ENCODE measurements at places on chromosomes 2 and 18.

- DNase-seq, result peak; percentile 33
Observed at GRCh38 chr2:63853527-63854310, 12.0 kb downstream of the UGP2 start.

DNA sequence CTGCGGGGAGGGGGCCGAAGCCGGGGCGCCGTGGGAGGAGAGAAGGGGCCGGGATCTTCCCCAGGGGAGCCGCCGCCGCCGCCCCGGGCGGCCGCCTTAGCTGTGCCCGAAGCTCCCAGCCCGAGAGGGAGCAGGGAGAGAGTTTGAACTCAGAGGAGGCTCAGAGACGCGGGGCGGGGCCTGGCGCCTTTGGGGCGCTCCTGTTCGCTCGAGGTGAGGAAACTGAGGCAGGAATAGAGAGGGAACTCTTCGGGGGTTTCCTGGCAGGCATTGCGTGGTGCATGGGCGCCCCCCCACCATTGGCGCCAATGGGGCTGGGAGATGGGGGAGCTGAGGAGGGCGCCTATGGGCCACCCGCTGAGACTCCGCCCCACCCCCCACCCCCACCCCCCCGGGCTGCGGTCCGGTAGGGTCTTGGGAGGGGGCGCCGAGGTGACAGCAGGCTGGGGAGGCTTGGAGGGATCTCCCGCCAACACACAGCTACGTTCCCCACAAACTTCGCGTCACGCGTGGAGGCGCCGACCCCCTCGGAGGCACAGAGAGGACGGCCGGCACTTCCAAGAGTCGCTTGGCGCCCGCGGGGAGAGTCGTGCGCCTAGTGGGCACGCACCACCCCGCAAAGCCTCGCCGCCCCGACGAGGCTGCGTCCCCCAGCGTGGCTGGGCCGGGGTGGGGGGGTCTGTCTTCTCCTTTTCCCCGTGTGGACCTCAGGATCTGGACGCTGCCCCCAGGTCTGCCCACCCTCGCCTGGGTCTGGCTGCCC is 680 bp downstream of the CTDSP1 start:
- peak; percentile 37 for DNase-seq

GRCh38 chr2:16094811-16095210 is 154.5 kb downstream of the MYCN start:
- no peak for DNase-seq

DNA sequence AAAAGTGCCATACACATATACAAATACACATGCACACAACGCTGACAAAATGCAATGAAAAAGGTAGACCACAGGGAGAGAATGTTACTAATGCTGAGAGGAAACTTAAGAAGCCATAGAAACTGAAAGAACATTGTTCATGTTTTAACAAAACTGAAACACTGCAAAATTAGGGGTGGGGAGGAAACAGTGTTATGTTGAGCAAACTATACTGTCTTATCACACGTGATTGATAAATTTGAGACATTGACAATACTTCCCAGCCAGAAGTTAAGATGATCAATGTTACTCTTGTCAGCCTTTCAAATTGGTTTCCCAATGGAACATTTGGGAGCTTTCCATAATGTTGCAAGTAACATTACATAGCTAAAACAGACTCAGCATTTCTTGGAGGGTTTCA is 165.5 kb downstream of the L3MBTL4 start:
- no peak for DNase-seq

- DNase-seq, result no peak
Observed at GRCh38 chr2:189658306-189659212, 2.7 kb upstream of the ASNSD1 start.

DNA sequence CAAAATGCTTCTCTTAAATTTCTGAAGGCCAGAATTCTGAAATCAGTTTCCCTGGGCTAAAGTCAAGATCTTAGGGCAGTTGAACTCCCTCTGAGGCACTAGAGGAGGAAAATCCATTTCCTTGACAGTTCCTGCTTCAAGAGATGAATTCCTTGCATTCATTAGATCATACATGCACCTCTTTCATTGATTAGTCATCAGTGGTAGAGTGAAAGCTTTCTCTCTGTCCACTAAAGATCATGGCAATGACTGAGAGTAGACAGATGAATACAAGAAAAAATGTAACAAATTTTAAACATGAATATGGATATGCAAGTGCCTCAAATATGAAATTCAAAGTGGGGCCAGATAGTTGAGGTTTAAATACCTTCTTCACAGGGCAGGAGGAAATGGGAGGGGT is 693.4 kb upstream of the TMEFF2 start:
- no peak for DNase-seq

DNA sequence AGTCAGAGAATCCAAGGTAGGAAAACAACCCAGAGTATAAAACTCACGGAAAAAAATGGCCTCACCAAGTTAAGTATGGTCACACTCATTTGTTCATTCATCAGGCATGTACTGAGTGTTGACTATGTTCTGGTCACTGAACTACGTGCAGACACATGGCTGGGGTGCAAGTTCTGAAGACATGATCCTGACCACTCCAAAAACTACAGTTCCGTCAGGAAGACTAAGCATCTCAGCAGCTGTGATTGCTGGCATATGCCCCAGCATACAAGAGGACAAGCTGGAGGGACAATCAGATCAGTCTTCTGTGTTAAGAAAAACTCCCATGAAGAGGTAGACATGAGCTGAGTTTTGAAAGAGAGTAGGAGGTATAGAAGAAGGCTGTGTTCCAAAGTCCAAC is 72.8 kb downstream of the TCF4 start:
- no peak for DNase-seq

DNA sequence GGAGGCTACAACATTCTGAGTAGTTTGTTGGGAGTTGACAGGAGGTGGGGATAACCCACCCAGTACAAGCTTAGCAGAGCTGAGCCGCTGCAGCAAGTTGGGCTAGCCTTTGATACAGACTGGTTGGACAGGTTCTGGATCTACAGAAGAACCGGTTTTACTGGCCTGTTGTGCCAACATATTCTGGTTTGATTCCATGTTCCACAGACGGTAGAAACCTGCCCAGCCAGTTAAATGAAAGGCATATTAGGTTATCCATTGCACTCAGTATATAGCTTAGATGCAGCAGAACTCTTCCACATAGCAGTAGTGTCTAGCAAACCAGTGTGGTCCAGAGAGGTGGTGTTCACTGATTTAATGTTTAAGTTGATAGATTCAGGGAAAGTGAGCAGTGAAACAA is 19.3 kb upstream of the RBBP8 start:
- no peak for DNase-seq

GRCh38 chr2:222351035-222351434 is 52.2 kb upstream of the PAX3 start:
- DNase-seq, result no peak

DNA sequence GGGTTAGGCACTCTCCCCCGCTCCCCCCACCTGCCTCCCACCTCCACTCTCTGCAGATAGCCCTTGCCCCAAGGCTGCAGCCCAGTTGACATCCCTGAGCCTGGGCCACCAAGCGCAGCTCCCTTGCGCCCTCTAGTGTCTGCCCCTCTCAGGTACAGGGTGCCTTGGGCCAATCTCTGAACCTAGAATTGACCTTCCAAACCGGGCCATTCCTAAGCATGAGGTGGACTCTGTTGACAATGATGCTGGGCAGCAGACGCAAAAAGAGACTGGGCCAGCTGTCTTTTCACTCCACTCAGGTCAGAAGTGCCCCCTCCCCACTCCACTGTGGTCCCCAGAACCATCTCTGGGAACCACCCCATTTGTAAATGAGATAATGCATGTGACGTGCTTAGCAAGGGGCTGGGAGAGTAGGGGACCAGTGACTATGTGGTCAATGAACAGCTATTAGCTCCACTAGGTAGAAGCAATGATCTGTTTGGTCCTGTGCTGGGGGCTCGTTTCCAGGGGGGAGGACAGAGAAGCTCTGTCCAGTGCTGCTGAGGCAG is 43.3 kb upstream of the PLB1 start:
- peak; percentile 22 for DNase-seq

DNA sequence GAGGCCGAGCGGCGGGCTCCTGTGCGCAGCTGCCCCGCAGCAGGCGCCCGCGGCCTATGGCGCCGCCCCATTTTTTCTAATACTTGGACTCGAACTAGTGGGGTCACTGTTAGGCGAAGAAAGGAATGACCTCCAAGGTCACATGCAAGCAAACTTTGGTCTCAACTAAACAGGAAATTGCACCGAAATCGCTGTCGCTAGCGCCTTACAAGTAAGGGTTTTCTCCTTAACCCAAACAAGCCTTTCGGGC is 339 bp downstream of the ACAA2 start:
- peak; percentile 38 for DNase-seq

GRCh38 chr2:132270981-132271546 is 109.3 kb upstream of the ANKRD30BL start:
- no peak for DNase-seq

GRCh38 chr2:189657867-189658266 is 3.4 kb upstream of the ASNSD1 start:
- DNase-seq, result peak; percentile 96

DNA sequence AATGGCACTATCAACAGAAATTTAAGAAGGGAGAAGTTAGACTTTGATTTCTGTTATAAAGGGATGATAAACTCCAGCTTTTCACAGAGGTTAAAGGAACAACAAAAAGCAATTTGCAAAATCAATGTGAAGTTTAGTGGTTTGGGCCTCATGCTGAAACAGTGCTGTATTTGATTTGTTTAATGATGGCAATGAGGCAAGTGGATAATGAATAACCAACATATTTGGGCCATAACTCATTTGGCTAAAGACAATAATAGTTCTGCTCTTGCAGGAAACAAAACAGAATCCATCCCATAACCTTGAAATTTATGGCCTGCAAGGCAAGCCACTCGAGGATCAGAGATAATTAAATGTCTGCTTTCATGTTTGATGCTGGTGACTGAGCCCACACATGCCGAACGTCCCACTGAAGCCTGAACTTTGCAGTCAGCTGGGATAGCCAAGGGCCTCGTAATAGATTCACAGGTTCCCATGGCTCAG is 56.5 kb downstream of the TPGS2 start:
- peak; percentile 14 for DNase-seq

DNA sequence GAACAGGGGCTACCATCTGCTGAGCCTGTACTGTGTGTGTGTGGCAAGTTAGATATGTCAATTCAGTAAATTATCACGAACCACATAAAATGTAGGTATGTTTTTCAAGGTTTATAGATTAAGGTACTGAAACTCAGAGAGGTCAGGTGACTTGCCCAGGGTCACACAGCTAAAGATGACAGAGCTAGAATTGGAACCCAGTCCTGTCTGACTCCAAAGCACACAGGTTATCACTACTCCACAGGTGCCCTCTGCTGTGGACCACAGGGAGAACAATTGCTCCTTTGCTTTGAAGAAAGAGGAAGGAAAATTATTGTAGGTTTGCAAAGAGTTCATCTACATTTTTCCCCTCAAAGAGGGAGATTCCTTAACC is 229.7 kb upstream of the AGAP1 start:
- DNase-seq, result no peak

Measured in iris pigment epithelial cell (primary cell).